Activated CD4-positive, alpha-beta T cell treated with anti-CD3 and anti-CD28 coated beads, Interleukin-2, amount 10 ng/mL, durations not matched to agents 24 days and 14 days (primary cell): ENCODE measurements at places on chromosomes 6 and 20. TPM values are rescaled to one million over a fixed set of nuclear protein-coding genes. Genes with fewer than 3 reads are reported as not detected.

GRCh38 chr6:12709116-12709515 lies 7.5 kb upstream of the PHACTR1 start:
- no peak for DNase-seq

DNA sequence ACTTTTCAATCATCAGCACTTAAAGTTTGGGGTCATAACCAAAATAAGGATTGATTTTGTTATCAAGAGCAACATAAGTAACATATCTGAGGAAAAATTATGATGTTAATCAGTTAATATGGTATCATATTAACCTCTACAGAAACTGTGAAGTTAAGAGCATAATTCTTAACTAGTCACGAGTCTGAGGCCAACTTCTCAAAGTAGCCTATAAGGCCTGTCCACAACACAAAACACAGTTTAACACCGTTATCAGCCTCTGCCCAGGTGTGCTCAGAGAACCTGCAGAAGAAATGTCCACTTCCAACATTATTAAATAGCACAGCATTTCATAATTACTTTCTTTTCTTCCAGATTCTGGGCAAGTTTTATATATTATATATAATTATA lies 1.1 kb downstream of the STX7 start:
- no peak for DNase-seq

DNA sequence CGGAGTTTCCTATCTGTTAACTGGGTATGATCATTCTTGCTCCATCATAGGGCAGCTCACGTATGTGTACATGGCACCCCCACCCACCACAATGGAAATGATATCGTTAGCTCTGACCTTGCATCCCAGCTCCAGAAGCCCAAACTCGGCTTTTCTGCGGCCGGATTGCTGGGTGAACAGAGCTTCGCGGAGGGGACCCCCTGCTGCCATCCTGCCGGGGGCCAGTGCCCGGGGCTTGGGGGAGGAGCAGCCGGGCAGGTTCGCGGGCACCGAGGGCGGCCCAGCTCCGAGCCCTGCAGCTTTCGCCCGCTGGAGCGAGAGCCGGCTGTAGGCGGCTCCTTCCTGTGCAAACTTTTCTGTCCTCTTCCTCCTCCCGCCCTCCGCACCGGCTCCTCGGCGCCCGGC lies 24.9 kb upstream of the FUCA2 start:
- peak; percentile 88 for DNase-seq

Gene HLA-DQA1
- total RNA-seq: 3.6 and 4.0 TPM in 2 replicates
